ENCODE measurements at places on chromosomes 3 and 15.

DNA sequence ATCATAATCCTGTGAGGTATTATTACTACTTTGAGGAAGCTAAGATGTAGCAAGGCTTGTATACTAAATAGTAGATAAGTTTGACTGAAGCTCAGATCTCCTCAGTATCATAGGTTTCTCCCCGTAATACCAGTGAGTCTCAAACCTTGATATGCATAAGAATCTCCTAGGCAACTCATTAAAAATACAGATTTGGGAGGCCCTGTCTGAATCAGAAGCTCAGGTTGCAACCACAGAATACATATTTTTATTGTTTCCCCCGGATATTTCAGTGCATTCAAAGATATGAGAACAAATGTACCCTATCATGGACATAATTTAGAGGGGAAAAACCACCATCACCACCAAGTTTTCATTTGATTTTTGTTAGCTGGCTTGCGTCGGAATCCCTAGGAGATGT lies 242.1 kb upstream of the C2CD4B start:
- no peak for DNase-seq

GRCh38 chr3:195907934-195908693 lies at the start of gene TNK2:
Gene TNK2, minus strand, starts transcription at chr3:195908551. Its CDS starts 19,963 bp downstream, at chr3:195888588.
- peak; percentile 33 for DNase-seq

GRCh38 chr15:68816795-68817303 lies 3.8 kb downstream of the ANP32A start:
- no peak for DNase-seq

GRCh38 chr15:96619174-96619573 lies 288.7 kb downstream of the NR2F2 start:
- DNase-seq, result no peak

- no peak for DNase-seq
Observed at GRCh38 chr3:126464997-126465396, 10.7 kb downstream of the ZXDC start.

DNA sequence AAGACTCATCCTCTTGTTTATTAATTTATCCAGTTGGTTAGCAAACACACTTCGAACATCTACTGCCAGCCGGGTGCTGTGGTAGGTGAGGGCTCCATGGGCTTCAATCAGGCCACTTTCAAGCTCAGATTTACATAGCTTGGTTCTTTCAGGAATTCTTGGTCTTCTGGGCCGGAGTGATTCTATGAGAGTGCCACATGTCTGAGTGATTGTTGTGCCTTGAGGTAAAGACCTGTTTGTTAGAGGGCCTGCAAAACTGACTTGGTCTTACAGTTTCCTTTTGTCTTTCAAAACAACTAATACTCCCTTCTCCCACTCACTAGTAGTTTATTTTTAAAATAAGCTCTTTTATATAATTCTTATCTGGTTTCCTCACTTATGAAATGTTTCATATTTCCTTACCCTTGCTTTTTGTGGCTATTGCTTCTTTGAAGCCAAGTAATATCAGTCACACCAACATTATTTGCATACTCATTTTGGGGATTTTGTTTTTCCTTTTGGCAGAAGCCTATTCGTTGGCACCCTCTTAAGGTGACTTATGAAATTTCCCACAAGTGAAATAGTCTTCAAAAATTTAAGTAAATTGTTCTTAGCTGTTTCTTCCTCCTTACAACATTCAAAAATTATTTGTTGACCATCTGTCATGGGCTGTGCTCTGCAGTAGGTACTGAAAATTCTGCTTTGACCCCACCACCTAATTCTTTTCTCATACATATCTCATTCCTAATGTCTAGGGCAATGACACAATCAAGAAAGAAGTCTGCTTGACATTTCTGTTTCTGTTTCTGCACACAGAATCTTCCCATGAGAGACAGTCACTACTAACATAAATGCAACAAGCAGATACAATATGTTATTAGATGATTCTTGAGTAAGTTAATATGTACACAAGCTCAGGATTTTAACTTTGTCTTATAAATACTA lies 120.2 kb downstream of the LRRC28 start:
- no peak for DNase-seq

- no peak for DNase-seq
Observed at GRCh38 chr15:73287019-73287418, 81.7 kb downstream of the HCN4 start.
